Activated CD4-positive, alpha-beta T cell treated with anti-CD3 and anti-CD28 coated beads, Interleukin-2, amount 50 U/mL, for 48 hours (primary cell): ENCODE measurements at places on chromosomes 1 and 21.
A peak's percentile ranks its signal among the peaks of the same experiment; 100 is the strongest.

- peak; percentile 19 for DNase-seq
Measured at GRCh38 chr1:230105754-230106625, 39.0 kb downstream of the GALNT2 start.

DNA sequence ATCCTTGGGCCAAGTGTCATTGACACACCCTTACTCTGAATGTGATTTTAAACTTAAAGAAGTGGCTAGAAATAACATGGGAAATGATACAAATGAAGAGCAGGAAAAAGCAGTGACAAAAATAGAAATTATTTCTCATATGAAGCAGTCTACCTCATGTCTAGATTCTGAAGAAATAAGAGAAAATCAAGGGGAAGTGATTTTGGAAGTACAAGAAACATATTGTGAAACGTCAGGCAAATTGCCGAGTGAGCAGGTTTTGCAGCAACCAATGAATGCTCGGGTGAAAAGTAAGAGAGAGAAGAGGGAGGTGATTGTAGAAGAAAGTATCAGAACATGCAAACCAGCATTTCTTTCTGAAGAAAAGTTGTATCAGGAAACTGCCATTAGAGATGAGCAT, 130.7 kb downstream of the MACF1 start:
- no peak for DNase-seq

- DNase-seq, result no peak
Measured at GRCh38 chr1:50975436-50975835, 5.4 kb downstream of the CDKN2C start.

DNA sequence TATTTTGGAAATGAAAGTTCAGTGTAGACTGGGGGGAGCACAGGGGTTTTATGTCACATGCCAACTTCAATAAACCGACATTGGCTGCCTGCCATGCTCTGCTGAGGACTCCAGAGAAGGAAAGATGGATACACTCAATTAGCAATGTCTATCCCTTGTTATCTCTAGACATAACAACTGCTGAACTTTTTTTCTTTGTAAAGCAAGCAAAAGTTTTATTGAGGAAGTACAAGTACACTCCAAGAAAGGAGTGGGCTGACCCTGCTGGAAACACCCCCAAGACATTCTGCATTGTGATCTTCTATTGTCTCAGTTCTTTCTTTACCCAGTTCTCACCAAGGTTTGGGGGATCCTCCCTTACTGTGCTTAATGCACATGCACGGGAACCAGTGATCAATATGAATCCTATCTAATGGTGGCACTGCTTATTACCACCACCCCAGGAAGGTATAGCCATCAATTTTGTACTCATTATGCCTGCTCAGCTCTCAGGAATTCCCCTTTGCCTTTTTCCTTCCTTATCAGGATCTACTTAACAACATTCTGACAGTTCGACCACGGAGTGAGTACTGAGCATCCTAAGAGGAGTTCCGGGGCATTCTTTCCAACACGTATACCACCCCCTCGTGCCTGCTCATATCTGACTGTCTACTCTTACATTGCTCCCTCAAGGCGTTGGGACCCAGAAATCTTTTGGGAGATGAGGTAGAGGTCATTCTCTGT, 28.7 kb downstream of the SYNJ1 start:
- no peak for DNase-seq

DNA sequence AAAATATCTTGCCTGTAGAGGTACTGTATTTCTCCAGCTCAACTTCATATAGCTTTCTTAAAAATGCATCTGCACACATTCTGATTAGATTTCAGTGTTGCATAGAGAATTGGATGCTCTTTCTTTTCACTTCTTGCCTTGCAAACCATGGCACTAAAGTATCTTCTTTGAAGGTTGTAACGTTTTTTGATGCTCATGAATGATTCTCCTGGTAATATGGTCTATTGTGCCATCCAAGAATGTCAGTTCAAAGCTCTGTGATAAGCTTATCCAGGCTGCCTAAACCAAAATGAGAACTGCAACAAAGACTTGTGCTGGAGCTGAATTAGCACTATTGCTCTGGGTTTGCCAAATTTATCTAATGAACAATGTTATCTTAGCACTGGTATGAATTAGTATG, 1.9 kb downstream of the SGIP1 start:
- no peak for DNase-seq

DNA sequence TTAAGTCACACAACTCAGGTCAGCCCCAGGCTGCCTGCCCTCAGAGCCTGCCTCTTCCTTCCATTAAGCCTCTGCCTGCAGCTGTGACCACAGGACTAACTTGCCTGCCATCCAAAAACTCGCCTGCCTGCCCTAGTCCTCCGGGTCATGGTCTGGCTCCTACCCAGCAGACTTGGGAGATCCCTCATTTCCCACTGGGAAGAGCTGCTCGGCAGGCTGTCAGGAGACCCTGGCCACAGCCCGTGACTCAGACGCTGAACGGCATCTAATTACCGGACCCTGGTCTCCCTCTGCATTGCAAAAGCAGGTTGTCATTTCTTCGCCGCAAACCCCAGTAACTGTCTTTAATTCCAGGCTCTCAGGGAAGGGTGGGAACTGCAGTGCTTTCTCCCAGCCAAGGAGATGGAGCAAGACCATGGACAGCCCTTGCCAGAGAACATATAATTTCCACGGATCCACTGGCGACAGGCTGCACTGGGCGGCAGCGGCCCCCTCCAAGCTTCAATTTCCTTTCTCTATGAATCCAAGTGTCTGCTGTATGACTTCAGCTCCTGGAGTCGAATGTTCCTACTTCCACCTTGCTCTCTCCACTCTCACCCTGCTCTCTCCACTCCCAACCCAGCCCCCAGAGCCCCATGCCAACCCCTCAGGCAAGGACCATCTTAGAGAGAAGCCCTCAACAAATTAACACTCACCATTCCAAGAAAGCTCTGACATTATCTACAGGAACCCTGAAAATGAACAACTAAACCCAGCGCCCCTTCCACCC, 20.4 kb downstream of the OLFML2B start:
- no peak for DNase-seq

DNA sequence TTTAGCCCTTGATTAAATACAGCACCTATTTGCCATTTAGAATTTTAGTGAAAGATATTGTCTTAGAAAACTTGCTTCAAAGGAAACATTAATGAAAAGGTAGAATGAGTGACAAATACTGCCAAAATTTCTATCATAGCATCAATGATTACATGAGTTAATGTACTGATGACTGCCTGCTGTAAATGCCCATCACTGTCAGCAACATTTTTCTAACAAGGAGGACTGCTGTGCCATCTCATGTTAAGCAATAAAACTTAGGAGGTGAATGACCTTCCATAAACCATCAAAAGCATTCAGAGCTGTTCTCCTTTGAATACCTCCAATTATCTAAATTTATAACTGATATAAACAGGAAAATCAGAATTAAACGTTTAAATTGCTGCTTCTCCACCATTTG, 54.3 kb downstream of the GRIK1 start:
- no peak for DNase-seq

GRCh38 chr1:156522443-156522970, 21.9 kb upstream of the MEF2D start:
- DNase-seq, result no peak

- no peak for DNase-seq
Measured at GRCh38 chr1:205782627-205783432, 7.5 kb upstream of the RAB29 start.

GRCh38 chr1:54627196-54627595, 3.9 kb upstream of the FAM151A start:
- no peak for DNase-seq
